Activated CD8-positive, alpha-beta memory T cell treated with anti-CD3 and anti-CD28 coated beads for 1 hour (primary cell): ENCODE measurements at places on chromosomes 13 and 19.

DNA sequence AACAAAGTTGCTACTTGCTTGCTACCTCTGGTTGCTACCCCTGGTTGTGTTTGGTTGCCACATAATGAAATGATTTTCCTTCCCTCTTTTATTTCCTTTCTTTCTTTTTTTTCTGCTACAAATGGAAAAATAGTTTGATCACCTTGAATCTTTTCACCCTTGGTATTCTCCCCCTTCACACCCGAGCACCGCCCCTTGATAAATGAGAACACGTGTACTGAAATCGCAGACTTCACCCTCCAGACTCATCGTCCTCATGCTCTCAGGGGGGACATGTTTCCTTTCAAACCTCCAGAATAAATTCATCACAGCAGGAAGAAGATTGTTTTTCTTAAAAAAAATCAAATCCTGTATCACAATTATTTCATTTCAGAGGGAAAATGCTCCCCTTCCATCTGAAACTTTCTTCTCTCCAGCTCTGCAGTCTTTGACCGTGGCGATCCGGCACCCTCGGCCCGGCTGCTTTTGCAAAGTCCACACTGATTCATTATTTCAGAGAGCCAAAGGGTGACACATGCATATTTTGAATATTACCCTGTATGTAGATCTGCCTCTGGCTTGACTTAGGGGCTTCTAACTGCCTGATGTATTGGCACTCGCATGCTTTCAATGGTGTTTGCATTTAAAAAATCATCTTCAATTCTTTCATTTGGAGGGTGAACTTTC, 222.6 kb upstream of the MAB21L1 start:
- no peak for DNase-seq

DNA sequence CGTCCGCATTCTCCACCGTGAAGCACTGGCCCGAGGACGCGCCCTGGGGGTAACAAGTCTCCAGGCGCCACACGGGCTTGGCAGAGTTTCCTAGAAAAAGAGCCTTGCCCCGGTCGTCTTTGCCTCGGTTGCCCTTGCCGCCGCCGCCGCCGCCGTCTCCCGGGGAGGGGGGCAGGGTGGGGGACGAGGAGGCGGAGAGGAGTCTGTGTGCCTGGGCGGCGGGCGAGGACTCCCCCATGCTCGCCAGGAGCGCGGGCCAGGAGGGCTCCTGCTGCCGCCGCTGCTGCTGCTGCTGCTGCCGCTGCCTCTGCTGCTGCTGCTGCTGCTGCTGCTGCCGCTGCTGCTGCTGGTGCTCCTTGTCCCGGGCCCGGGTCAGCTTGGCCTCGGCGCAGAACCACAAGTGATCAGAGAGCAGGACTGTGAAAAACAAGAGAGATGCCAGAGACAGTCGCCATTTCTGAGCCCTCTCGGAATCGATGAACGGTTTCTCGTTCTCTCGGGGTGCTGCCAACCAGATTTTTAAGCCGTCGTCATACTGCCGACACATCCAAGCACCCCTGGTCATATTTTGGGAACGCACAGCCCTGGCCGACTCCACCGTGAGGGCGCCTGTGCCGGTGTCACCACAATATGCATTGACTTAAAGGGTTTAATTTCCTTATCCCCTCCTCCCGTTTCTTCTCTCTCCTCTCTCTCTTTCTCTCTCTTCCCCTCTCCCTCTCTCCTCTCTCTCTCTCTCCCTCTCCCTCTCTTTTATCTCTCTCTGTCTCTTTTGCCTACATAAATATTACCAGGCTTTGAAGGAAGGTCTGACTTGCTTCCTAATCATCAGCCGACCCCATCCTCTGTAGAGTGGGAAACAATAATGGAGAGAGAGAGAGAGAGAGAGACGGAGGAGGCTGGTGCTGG, 349.1 kb downstream of the LIG4 start:
- DNase-seq: no peak

DNA sequence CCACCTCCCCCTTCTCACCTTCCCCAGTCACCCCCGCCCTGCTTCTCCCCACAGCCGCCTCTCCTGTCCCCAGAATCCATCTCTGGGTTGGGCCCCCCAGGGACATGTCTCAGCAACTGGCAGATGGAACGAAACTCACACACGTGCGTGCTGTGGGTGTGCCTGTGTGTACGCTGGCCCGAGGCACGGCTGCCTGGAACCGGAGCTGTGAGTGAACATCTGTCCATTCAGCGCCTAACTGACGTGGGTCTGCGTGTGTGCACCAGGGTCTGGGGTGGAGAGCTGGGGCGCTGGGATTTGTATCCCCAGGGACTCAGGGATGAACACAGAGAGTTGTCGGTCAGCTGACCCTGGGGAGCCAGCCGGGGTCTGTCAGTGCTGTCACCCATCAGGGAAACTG, 752 bp upstream of the HAS1 start:
- no peak for DNase-seq

DNA sequence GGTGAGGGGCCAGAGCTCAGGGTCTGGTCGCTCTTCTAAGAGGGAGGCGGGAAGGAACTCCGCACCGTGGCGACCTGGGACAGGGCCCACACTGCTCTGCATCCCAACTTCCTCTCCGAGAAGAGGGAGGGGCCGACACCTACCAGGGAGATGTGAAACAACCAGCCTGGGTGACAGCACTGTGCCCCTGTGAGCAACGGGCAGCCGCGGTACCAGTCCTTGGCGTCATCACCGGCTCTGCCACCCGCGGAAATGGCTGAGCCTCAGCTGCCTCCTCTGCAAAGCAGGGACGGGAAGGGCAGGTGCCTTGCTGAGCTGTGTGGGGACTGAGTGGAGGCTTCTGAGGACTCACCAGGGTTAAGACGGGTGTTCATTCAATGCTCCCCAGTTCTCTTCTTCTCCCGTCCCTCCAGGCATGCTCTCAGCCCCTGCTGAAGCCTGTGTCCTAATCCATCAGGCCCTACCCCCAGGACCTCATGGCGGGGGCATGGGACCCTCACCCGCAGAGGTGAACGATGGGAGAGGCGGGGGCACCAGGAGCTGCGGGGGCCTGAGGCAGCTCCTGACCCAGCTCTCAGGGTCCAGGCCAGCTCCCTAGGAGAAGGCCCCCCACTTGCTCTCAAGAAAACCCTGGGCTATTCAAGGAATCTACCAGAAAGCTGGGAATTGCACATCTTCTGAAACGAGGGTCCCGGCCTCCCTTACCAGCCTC, 9.3 kb downstream of the ZNF787 start:
- DNase-seq: no peak

GRCh38 chr19:50497022-50497405, 14.0 kb downstream of the JOSD2 start:
- no peak for DNase-seq

GRCh38 chr19:28642787-28643683, 569.9 kb downstream of the UQCRFS1 start:
- no peak for DNase-seq
